ENCODE measurements at places on chromosomes 4 and X.

- no peak for DNase-seq
These were observed 29.0 kb downstream of the CLDN22 start for GRCh38 chr4:183291070-183291469.

- no peak for DNase-seq
These were observed 12.4 kb downstream of the CAMK2D start for GRCh38 chr4:113749178-113749577.

DNA sequence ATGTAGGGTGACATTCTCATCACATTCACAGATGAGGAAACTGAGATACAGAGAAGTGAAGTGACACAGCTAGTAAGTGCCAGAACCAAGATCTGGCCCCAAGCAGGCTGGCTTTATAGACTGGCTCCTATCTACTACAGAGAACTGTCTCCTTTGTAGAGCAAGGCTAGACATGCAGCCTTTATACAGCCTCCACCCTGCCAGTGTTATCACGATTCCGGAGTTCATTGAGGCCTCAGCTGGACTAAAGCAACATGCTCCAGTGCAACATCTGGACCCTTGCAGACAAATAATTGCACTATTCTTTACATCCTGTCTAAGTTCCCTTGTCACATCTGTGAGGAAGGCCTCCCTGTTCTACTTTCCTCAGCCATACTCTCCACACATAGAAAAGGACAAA is 58.0 kb upstream of the XIAP start:
- no peak for DNase-seq

DNA sequence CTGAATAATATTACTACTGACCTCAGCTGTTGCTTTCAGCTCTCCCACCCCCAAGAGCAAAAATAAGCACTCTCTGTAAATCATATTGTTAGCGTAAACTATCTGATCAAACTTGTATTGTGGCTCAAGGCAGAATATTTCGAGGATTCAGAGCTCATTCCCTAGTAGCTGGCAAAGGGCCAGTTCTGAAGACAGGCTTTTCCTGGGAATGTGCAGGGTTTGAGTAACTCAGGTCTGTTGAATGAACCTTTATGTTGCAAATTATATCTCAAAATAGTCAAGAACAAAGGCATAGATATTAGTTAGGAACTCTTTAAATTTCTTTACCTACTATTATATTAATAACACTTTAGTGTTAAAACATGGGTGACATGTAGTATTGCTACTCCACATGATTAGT is 454.9 kb downstream of the CCSER1 start:
- no peak for DNase-seq

DNA sequence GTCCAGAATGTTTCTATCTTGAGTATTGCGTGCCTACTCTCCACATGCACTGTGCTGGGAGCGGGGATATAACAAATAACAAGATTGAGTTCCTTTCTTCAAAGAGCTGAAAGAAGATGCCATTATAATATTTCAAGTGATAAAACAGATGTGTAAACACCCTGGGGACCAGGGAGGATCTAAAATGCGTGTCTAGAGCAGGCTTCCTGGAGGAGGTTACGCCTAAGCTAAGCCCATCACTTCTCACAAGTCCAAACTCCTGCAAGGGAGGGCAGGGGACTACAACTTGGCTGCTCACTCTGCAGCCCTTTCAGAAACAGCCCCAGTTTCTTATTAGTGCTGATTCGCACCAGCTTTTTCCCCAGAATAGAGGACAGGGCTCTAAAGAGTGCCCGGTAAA is 21.5 kb downstream of the PTCHD1 start:
- no peak for DNase-seq

- DNase-seq = no peak
These were observed 11.6 kb downstream of the ABCD1 start for GRCh38 chrX:153736071-153736820.

- no peak for DNase-seq
These were observed 6.3 kb downstream of the C1QTNF7 start for GRCh38 chr4:15434091-15434490.

DNA sequence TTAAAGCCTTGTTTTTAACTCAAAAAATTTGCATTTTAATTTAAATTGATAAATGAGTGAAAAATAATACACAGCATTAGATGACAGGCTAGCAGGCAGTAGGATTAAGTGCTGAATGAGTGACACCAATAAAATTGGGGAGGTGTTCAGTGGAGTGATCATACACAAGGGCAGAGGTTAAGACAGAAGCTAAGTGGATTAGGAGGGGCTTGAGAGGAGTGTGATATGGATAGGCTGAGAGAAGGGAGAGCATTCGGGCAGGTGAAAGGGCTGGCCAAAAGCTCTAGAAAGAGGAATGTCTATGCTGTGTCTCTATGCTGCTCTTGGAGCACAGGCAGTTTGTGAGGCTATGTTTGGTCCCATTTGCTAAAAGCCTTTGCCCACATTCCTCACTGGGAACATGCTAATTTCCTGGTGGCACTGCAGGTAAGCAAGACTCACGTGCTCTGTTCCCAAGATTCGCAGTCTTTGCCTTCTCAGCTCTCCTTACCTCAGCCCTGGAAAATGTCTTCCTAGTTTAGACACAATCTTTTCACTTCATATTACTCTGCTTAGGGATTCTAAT is 52.8 kb upstream of the CCSER1 start:
- no peak for DNase-seq

- no peak for DNase-seq
These were observed 26.9 kb upstream of the RASGEF1B start for GRCh38 chr4:81498551-81499099.

- DNase-seq = no peak
These were observed 39.5 kb downstream of the SPARCL1 start for GRCh38 chr4:87489678-87490077.

- no peak for DNase-seq
These were observed 39.1 kb downstream of the WDFY3 start for GRCh38 chr4:84927428-84927827.

DNA sequence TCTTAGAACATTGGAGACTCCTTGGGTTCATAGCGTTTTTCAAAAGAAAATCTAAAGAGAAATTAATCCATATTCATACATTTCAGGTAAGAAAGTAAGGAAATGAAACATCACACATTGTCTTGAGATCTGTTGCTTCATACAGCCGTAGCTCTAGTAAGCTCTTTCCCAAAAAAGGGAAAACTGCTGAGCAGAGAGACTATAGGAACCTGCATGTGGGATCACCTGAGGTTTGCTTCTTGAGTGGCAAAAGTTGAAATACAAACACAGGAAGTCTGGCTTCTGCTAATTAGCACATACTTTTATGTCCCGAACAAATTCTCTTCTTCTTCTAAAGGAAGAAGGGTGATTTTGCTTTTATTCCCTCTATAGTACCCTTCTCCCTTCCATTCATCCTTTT is 57.7 kb downstream of the MRPL1 start:
- no peak for DNase-seq

- DNase-seq = no peak
These were observed 11.2 kb upstream of the ZNF185 start for GRCh38 chrX:152886716-152887115.

GRCh38 chr4:6647582-6648230 is 7.2 kb downstream of the MRFAP1 start:
- DNase-seq = no peak

Data from HEK293T (cell line).